ENCODE measurements at places on chromosomes 2 and 18. TPM values are rescaled to one million over a fixed set of nuclear protein-coding genes. Genes with fewer than 3 reads are reported as not detected.

Gene SLC16A14
- total RNA-seq, result 1.1 TPM

Gene ASB18
- total RNA-seq, result not detected

Gene TNFAIP6
- 0.82 TPM for total RNA-seq

Gene KCNS3
- total RNA-seq, result 13.0 TPM

Gene LOXHD1
- total RNA-seq, result not detected

Gene CPO
- total RNA-seq, result 0.48 TPM

Gene CAVIN2
- 240 TPM for total RNA-seq

Gene CHST9
- total RNA-seq, result not detected

Gene AKAIN1
- total RNA-seq, result not detected
